ENCODE measurements at places on chromosomes 3 and 15.

DNA sequence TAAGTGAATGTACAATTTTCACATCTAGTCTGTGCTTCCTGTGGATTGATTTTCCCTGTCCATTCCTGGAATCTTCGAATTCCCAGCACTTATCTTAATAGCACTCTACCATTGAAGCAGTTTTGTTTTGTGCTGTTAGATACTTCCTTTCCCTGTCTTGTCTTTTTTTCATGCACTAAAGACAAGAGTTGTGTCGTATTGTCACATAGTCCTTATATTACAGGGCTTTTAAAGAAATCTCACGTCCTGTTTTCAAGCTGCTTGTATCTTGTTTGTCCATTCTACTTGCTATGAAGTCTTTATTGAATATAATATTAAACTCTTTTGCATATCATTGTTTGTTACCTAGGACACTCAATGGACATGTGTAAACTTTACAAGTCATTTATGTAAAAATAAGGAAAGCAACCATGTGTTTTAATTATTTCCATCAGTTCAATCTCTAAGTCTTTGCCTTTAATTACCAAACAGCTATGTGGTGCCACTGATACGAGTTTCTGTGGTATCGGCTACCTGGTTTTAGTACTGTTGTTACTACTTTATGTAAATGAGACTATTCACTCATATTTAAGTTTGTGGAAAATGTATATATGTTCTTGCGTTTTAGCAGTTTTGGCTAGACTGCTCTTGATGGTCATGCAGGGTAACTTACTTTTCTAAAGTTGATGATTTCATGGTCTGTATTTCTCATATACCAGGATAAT lies 10.3 kb downstream of the PIK3CA start:
- no peak for DNase-seq

GRCh38 chr15:57215326-57215725 lies 161.0 kb upstream of the CGNL1 start:
- no peak for DNase-seq

GRCh38 chr3:39961230-39961629 lies 151.8 kb downstream of the MYRIP start:
- DNase-seq: no peak

- DNase-seq: no peak
Observed at GRCh38 chr3:170889132-170889531, 19.1 kb upstream of the RPL22L1 start.

- no peak for DNase-seq
Observed at GRCh38 chr3:129323651-129324294, 45.1 kb downstream of the HMCES start.

DNA sequence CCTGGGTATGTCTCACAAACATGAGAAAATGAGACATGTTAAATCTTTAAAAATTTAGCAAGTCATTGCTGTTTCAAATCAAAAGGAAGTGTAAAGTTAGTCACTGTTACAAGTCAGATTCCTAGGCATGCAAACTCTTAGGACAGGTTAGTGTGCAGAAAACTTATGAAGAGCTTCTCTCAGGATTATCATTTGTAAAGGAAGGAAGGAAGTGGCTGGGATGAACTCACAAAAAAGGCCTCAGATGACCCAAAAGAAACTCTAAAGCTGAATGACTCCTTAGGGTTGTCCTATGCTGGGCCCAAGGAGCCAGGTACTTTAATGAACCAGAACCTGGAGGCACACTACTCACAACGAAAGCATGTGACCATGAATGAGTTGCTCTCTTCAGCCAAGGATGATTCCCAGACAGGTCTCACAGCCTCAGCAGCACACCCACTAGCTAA lies 25.0 kb downstream of the MSL2 start:
- DNase-seq: no peak

- no peak for DNase-seq
Observed at GRCh38 chr15:90819850-90820249, 48.5 kb upstream of the FURIN start.

GRCh38 chr15:25481208-25481859 lies 42.5 kb upstream of the UBE3A start:
- DNase-seq: no peak

DNA sequence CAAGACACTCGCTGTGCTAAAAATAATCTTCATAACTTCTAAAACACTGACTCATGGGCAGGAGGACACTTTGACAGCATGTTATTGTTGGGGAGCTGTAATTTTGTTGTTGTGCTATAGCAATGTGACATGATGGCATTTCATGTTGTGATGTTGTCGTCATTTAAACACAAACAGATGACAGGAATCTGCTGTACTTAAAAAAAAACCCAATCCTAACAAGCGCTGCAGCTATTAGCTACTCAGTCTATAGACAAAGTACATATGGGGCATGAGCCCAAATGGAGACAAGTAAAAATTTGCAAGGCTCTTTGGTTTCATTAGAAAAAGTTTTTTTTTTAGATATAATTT lies 828 bp upstream of the ATOSA start:
- no peak for DNase-seq

DNA sequence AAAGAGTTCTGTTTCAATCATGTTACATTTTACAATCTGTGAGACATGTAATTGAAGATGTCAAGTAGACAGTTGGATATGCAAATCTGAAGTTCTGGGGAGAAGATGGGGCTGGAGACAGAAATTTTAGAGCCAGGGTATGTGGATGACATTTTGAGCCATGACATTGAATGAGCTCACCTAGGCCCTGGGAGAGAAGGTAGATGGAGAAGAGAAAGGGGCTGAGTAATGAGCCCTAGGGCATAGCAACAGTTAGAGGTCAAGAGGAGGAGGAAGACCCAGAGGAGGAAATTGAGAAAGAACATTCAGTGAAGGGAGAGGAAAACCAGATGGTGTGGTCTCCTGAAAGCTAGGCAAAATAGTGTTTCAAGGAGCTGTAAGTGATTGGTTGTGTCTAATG lies 15.3 kb downstream of the TMEM266 start:
- DNase-seq: no peak

- no peak for DNase-seq
Observed at GRCh38 chr3:5254281-5255048, 67.0 kb downstream of the EDEM1 start.

DNA sequence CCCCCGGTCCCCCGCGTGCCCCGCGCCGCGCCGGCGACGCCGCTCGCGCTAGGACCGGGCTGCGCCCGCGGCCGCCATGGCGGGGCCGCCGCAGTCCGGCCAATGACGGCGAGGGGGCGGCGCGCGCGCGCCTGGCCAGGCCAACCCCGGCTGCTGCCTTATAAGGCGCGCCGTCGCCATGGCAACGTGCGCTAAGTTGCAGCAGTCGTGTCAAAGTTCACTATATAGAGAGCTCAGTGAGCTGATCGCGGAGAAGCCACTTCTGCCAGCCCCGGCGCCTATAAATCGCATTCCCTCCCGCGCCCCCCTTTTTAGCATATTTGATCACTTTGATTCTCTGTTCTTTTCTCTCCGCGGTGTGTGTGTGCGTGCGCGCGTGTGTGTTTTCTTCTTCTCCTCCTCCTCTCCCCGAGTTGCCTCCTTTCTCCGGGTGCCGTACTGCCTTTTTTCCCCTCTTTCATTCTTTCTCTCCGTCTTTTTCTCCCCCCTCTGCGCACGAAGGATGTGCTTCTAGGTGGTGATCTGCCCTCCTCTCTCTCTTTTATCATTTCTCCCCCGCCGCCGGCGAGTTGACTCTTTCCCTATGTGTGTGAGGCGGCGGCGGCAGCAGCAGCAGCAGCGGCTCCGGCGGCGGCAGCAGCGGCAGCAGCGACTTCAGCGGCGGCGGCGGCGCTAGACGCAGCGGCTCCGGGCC lies at the start of gene NR2F2:
NR2F2 (plus strand) TSS at position 251 of the 694 bp plus-strand sequence. CDS start 1,406 bp downstream, outside the sequence.
- DNase-seq: peak; percentile 30

DNA sequence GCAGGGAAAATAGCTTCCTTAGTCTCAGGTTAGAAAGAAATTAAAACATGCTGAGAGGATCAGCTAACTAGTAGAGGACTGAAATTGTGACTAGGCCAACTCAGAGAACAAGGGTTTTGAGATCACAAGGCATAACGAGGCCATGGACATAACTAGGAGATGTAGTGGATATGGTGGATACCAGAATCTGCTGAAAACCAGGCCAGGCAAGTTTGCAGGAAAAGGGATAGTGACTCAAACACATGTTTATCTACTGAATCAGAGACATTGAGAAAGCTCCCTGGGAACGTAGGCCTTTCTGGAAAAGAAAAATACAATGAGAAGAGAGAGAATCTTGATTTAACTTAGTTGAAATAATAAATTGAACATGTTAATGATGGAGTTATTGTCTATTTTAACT lies 326.5 kb upstream of the GBE1 start:
- no peak for DNase-seq

DNA sequence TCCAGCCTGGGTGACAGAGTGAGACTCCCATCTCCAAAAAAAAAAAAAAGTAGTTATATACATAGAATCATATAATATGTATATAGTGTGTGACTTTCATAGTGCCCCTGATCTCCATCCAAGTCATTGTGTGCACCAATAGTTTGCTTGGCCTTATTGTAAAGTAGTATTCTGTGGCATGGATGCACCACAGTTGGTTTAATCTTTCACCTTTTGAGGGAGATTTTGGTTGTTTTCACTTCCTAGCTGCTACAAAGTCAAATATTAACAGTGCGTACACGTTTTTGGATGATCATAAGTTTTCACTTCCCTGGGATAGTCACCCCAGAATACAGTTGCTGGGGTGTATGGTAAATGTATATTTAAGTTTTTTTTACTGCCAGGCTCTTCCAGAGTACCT lies 162.8 kb downstream of the PTPRG start:
- no peak for DNase-seq

DNA sequence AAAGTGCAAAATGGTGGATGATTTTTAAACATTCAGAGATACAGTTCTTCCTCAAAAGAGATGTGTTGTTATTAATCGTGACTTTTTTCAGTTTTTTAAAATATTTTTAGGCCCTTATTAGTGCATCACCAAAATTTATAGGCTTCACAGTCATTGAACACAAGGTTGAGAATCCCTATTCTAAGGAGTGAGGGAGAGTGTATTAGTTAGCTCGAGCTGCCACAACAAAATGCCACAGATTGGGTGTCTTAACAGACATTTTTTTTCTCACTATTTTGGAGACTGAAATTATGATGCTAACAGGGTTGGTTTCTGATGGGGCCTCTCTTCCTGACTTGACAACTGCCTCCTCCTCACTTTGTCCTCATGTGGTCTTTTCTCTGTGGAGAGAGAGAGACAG lies 145.9 kb upstream of the TPRG1 start:
- DNase-seq: no peak

DNA sequence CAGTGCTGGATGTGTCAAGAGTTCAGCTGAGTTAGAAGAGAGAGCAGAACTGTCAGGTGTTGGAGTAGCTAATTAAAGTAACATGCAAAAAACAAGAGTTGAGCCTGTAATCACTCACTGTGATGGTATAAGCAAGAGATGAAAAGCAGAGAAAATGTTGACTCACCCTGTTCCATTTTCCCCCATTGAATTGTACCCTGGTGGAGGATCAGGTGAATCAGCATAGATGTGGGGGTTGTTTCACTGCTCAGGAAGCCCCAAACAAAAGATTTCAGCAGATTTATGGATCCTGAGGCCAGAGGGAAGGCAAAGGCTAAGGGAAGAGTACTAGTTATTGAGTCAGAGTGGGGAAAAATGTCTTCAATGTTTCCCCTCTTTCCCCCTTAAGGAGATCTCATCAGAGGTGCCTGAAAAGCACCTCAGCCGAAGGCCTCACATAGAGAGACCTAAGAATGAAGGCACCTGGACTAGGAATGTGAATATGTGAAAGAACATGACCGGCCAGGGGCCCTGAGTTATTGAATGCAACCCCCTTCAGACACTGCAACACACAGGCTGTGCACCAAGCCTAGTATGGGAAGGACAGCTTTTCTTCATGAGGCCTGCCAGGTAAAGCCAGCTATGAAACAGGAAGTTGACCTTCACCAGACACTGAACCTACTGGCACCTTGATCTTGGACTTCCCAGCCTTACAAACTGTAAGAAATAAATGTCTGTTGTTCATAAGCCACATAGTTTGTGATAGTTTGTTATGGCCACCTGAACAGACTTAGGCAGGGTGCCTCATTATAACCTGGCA lies 90.1 kb downstream of the TMCO5A start:
- DNase-seq: no peak

GRCh38 chr3:139430493-139430892 lies 41.0 kb upstream of the COPB2 start:
- DNase-seq: no peak

GRCh38 chr3:15041950-15042349 lies 23.2 kb downstream of the MRPS25 start:
- DNase-seq: no peak

GRCh38 chr15:31254431-31255175 lies 72.0 kb upstream of the KLF13 start:
- no peak for DNase-seq

DNA sequence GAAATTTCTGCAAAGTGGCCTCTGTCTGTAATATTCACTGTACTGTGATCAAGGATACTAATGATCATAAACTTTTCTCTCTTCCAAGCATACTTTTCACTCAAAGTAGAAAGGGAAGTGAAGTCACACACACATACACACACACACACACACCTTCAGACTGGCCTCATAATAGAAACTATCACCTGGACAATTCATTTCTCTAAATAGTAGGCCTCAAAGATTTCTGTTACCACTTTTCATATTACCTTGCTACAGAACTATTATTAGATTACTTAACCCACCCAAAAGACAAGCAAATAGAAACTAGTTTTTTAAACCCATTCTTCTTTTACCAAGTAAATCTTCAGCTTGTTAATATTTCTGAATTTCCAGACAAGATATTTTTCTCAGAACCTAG lies 12.2 kb downstream of the CPB1 start:
- DNase-seq: no peak

- no peak for DNase-seq
Observed at GRCh38 chr15:36571301-36571700, 8.1 kb upstream of the CDIN1 start.

DNA sequence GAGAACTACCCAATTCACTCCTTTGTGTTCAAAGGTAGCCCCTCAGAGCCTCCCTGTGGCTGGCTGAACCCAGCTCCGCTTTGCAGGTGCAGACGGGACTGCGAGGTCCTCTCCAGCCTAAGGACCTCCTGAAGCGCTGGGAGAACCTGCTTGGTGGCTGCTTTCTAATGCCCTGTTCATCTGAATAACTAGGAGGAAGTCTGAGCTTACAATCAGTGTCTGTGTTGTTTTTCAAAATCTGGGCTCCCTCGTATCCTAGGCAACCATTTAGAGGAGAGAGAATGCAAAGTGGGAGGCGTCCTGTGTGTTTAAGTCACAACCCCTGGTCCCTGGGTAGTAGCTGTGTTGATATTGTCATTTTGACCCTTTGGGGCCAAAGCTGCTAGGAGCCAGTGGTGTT lies 99.9 kb downstream of the GABRG3 start:
- DNase-seq: no peak

- peak; percentile 99 for DNase-seq
Observed at GRCh38 chr3:101573449-101574387, at the start of gene PCNP. PCNP (plus strand) TSS chr3:101574180; CDS start chr3:101574216, 36 bp downstream.

Measured in stimulated activated CD4-positive, alpha-beta T cell treated with anti-CD3 and anti-CD28 coated beads, Interleukin-1b, Interleukin-23, amount 100 ng/mL, for 24 hours (primary cell).